ENCODE measurements at places on chromosomes 3 and 15.
A peak's percentile ranks its signal among the peaks of the same experiment; 100 is the strongest.

DNA sequence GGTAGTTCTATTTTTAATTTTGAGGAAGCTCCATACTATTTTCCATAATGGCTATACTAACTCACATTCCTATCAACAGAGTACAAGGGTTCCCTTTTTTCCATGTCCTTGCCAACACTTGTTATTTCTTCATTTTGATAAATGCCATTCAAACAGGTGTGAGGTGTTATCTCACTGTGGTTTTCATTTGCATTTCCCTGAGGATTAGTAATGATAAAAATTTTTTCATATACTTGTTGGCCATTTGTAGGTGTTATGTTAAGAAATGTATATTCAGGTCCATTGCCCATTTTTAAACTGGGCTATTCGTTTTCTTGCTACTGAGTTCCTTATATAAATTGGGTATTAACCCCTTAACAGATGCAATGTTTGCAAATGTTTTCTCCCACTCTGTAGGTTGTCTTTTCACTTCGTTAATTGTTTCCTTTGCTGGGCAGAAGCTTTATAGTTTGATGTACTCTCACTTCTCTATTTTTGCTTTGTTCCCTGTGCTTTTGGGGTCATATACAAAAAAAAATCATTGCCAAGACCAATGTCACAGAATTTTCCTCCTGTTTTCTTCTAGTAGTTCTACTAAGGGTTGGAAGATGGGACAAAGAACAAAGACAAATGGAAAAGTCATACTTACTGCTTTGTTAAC lies 11.0 kb upstream of the VPS39 start:
- no peak for DNase-seq

DNA sequence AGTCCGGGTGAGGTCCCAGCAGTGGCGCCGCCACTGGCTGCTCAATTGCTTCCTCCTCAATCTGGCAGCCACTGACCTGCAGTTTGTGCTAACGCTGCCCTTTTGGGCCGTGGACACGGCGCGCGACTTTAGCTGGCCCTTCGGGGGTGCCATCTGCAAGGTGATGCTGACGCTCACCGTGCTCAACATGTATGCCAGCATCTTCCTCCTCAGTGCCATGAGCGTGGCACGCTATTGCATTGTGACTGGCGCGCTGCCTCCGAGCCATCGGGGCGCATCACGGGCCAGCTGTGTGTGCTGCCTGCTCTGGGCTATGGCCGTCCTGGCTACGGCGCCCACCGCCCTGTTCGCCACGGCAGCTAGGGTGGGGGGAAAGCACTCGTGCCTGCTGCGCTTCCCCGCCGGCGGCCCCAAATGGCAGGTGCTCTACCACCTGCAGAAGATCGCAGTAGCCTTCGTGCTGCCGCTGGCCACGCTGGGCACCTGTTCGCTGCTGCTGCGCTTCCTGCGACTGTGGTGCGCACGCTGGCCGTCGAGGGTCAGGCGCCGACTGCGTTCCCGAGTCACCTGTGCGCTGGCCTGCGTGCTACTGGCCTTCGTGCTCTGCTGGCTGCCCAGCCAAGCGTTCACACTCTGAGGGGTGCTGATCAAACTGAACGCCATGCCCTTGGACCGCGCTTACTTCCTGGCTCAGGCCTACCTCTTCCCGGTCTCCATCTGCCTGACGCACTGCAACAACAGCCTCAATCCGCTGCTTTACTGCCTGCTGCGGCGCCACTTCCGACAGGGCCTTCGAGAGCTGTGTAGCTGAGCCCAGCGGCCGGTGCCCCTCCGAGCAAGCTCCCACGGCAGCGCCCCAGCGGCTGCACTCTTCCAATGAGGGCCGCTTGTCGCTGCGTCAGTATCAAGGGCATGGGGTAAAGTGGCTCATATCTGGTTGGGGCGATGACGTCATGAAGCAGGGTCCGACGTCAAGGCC lies 20.3 kb upstream of the ADAMTS7 start:
- DNase-seq, result no peak

DNA sequence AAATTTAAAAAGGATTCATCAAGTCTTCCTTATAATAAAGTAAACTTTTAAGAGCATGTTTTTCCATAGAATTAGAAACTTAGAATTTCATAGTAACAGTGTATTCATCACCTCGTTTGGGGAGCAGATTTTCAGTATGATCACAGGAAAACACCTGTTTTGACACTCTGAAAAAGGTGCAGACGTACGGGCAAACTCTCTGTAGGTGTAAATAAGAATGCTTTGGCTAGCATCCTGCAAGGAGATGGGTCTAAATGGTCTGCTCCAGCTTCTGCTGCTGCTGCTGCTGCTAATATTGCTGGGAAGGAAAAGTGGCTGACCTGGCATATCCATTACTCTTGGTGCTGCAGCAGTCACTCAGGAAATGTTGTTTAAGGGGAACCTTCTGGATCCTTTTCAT lies 66.0 kb downstream of the MBNL1 start:
- no peak for DNase-seq

- DNase-seq, result no peak
Measured at GRCh38 chr3:27666272-27666671, 55.9 kb downstream of the EOMES start.

DNA sequence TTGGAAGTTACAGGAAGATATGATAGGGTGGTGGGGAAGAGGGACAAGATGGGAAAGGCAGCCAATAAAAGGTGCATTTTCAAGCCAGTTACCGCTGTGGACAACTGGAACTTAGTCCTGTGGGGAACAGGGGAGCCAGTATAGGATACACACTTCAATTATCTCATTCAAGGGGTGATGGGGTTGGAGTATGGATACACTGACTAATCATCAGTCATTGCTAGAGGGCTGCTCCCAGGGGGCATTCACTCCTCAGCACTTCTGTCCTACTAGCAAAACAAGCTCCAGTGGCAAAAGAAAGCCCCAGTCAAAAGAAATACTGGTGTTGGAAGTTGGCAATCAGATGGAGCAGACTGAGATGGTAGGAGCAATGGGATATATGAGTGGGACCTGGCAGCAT lies 183.4 kb upstream of the GADL1 start:
- no peak for DNase-seq

- no peak for DNase-seq
Measured at GRCh38 chr3:98780343-98780742, 17.2 kb downstream of the ST3GAL6 start.

DNA sequence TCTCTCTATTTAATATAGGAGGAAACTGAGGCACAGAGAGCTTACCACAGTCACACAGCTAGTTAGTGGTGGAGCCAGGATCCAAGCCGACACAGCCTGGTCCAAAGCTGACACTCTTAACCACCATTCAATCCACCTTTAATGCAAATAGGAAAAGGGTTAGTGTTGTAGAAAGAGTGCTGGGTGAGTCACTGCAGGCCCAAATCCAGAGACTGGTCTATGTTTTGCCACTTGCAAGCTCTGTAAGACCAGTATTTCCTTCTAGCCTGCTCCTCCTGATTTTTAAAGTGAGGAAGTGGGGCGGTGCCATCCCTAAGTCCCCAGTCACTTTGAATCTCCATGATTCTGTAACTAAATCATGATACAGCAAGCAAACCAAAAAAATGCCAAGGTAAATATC lies 111.0 kb downstream of the MECOM start:
- DNase-seq, result no peak

DNA sequence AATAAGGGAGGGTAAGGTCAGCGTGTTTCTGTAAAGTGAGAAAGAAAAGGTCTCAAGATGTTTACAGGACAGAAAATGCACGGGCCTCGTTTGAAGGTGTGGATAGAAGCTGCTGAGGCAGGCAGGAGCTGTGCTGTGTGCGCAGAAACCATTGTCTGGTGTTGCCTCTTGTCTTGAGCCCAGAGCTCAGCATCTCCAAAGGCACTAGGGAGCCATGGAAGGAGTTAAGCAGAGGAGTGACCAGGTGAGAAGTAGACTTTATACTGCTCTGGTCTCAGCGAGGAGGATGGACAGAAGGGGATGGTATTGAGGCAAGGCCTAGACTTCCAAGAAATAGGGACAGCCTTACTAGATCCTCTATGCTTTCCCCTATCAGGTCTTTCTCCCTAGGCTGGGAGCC lies 13.0 kb downstream of the CAND2 start:
- DNase-seq, result no peak

GRCh38 chr3:146834917-146835316 lies 229.8 kb upstream of the PLSCR5 start:
- no peak for DNase-seq

GRCh38 chr3:61946570-61947324 lies 385.4 kb downstream of the PTPRG start:
- no peak for DNase-seq

GRCh38 chr15:39171944-39172368 lies 408.9 kb upstream of the THBS1 start:
- peak; percentile 44 for DNase-seq

GRCh38 chr3:102129760-102130608 lies 280.7 kb downstream of the NFKBIZ start:
- no peak for DNase-seq

- DNase-seq, result no peak
Measured at GRCh38 chr3:154182322-154182922, 61.2 kb downstream of the ARHGEF26 start.

All from DND-41 (cell line).